ENCODE measurements at places on chromosomes 6 and 20. TPM values are rescaled to one million over a fixed set of nuclear protein-coding genes. Genes with fewer than 3 reads are reported as not detected.

Gene GNRH2
- total RNA-seq, result not detected

DNA sequence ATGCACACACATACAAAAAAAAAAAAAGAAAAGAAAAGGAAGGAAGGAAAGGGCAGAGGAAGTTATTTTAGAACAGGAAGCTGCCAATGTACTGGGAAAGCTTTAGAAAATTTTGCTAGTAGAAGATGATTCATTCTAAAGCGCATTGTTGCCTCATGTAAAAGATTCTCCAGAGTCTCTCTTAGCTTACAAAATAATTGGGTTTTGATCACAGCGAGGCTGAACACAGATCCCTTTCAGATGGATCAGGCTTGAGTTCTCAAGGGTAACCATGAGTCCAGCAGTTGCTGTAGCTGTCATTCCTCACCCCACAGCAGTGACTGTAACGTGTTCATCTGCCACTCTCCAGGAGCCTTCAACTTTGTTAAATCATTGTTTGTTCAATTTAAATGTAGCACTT is 81.9 kb downstream of the PHACTR2 start:
- DNase-seq, result no peak

Gene SLC32A1
- not detected for total RNA-seq

- DNase-seq, result no peak
These were observed 15.6 kb downstream of the RMND1 start for GRCh38 chr6:151436300-151436699.

Gene MAP7
- 0.07 TPM for total RNA-seq

Gene HUS1B
- not detected for total RNA-seq

DNA sequence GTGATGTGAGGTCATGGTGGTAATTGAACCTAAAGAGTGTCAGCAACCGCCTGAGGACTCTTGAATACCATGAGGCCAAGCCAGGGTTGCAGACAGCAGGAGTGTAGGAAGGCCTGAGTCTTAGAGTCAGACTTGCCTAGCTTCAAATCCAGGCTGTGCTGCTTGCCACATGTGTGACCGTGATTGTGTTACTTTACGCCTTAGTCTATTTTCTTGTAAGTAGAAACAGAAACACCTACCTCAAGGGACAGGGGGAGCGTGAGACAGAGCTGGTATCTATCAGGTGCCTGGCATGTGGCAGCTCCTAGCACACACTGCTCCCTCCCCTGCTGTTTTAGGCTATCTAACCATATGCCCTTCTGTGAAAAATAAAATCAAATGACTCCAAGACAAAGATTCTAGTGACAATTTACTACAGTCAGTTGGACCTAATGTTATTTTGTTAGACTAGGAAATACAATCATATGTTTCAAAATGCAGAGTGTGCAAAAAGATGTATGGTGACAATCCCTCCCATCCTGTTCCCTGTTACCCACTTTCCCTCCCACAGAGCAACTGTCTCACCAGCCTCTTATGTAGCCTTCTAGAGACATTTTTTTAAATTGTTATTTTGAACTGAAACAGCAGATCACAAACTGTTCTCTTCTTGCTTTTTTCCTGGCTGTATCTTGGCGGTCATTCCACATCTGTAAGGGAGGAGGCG is 21.7 kb downstream of the TAF8 start:
- DNase-seq, result no peak

Gene UTRN
- 102 TPM for total RNA-seq

DNA sequence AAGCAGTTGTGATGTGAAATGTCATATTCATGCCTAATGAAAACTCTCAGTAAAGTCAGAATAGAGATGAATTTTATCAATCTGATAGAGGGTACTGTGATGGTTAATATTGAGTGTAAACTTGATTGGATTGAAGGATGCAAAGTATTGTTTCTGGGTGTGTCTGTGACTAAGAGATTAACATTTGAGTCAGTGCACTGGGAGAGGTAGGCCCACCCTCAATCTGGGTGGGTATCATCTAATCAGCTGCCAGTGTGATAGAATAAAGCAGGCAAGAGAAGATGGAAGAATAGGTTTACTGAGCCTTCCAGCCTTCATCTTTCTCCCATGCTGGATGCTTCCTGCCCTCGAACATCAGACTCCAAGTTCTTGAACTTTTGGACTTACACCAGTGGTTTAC is 124.3 kb downstream of the CENPW start:
- DNase-seq, result no peak

All from HepG2 (cell line).